Cortex of kidney (tissue), 1 donor: ENCODE measurements at places on chromosomes 4 and X.
A peak's percentile ranks its signal among the peaks of the same experiment; 100 is the strongest.

- no peak for DNase-seq
Observed at GRCh38 chrX:66677430-66677829, 38.6 kb upstream of the EDA2R start.

DNA sequence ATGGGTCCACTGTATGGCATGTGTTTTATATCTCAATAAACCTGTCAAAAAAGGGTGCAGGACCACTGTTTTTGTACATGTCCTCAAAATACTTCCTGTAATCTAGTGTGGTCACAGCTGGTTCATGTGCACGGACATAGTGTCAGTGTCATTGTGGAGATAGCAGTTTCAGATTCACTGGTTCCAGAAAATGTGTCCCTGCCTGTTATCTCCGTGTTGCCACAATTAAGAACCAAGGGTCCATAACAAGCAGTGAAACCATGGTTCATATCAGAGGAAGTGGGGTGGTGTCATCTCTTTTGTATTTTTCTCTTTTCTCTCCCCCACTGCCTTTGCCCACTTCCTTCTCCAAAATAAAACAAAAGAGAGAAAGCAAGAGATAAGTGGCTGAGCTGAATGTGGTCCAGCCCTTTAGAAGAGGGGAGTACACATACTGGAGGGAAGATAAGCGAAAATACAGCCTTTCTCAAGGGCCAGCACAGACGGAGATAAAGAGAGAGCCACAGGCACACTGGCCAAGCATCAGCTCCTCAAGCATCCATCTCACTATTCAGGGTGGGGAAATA lies 51.2 kb downstream of the TBL1X start:
- DNase-seq, result no peak

GRCh38 chrX:794311-794710 lies 163.7 kb downstream of the SHOX start:
- no peak for DNase-seq

DNA sequence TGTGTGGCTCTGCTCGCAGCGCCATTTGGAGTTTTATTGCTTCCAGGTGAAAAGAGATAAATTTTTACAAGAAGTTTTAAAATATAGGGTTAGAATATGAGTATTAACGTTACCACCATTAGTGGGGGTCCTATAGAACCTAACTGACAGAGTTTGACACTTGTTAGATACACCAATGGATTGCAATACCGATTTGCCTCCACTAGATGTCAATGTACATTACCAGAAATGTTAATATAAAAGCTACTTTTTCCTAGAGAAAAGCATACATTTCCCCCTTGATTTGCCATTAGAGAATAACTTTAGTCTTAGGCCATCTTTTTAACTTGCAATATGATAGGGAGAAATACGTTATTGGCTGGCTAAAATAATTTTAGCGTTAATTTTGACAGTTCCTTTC lies 108.4 kb downstream of the LINC00632 start:
- DNase-seq, result no peak

DNA sequence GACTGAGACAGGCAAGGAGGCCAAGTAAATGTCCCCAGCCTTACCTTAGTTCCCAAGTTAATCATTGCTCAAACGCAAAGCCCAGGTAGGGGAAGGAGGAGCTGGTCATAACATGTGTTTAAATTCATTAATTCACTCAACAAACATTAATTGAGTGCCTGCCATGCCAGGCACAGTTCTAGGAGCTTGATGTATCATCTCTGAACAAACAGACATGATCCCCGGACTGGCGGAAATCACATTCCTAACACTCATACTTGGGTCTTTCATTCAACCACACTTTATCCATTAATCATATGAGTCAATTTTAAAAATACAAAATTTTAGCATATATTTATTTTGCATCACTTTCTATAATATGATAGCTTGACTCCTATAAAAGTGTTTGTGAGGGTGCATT lies 335.3 kb upstream of the NOCT start:
- DNase-seq, result no peak

DNA sequence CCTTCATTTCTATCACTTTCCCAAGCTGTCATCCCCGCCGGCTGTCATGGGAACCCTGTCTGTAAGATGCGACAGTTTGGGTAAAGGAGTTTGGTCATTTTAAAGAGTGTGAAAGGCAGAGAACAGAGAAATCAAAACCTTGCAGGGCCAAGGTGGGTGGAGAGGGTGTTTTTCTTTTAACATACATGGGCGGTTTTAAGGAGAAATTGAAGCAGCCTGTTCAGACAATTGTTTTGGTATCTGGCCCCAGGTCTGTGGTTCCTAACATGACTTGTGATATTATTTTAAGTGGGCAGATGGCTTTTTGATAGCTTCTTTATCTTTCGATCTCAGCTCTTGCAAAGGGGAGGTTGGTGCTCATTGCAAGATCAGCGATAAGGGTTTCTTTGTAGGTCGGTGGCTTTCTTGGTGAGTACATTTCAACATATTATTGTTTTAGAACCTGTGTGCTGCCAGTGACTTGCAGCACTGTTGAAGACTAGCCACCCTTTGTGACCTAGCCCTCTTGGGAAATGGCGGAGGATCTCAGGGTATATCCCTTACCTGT lies 3.7 kb downstream of the PPP1R3F start:
- no peak for DNase-seq

DNA sequence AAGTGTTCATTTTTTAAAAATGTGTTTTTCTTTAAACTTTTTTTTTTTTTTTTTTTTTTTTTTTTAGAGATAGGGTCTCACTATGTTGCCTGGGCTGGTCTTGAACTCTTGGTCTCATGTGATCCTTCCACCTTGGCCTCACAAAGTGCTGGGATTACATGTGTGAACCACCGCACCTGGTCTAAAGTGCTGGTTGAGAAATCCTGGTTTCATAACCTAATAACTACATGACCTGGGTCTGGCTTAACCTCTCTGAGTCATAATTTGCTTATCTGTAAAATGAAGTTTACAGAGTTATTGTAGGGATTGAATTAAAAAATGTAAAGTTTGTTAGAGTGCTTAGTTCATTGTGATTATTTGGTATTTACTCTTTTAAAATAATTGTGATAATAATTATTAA lies 5.2 kb downstream of the HSD17B13 start:
- DNase-seq, result no peak

GRCh38 chrX:107677909-107678308 lies 49.6 kb downstream of the PRPS1 start:
- DNase-seq, result peak; percentile 1

GRCh38 chrX:107684956-107685385 lies 56.7 kb downstream of the PRPS1 start:
- peak; percentile 5 for DNase-seq

GRCh38 chr4:41787931-41788330 lies 39.4 kb upstream of the PHOX2B start:
- no peak for DNase-seq

- no peak for DNase-seq
Observed at GRCh38 chrX:109268340-109268739, 213.5 kb downstream of the GUCY2F start.
